ENCODE measurements at places on chromosomes 12 and 14. TPM values are rescaled to one million over a fixed set of nuclear protein-coding genes. Genes with fewer than 3 reads are reported as not detected.

The CD27 gene
- total RNA-seq, result 2.6 TPM

The FLVCR2 gene
- total RNA-seq, result 6.9 TPM

The STYK1 gene
- 13.2 TPM for total RNA-seq

The CPNE6 gene
- total RNA-seq, result 1.5 TPM

DNA sequence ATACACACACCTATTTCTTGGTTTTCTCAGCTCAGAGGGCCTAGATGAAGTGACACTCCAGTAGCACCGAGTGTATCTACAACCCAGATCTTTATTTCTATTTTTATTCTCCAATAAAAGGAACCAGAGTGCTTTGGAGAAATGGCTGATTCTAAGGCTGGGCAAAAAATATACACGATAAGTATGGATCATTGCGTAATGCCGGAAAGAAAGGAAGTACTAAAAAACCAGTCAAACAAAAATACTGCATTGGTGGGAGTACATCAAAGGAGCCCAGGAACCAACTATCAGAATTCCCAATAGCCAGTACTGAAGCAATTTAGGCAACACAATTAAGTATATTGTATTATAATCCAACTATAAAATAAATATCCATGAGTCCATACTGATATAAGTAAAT lies 400.9 kb upstream of the CCDC196 start:
- DNase-seq, result no peak

DNA sequence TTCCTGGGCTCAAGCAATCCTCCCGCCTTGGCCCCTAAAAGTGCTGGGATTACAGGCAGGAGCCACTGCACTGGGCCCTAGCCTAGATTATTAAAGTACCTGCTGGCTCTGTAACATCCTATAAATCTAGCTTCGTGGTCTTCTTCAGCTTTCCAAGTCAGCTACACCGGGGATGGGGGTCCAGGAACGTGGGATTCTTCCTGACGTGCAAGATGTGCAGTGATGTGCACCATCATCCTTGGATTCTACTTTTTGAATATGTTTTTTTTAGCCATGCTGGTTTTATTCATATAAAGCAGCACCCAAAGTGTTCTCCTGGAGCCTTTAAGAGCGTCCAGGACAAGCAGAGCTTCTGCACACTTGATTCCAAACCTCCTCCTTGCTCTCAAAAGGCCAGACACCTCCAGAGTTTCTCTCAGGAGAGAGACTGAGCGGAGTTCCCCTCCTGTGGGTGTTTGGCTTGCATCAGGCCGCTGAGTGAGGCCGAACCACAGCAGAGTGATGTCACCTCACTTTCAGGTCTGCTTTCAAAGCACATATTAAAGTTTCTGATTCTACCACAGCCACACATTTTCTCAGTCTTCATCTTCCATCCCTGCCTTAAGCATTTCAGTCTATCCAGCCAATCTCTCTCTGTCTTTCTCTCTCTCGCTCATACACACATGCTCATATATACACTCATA lies 33.4 kb downstream of the VCPKMT start:
- DNase-seq, result no peak

- DNase-seq, result no peak
Measured at GRCh38 chr14:73662487-73662943, 17.7 kb downstream of the DNAL1 start.

GRCh38 chr14:50344876-50345563 lies 32.9 kb downstream of the DMAC2L start:
- no peak for DNase-seq

DNA sequence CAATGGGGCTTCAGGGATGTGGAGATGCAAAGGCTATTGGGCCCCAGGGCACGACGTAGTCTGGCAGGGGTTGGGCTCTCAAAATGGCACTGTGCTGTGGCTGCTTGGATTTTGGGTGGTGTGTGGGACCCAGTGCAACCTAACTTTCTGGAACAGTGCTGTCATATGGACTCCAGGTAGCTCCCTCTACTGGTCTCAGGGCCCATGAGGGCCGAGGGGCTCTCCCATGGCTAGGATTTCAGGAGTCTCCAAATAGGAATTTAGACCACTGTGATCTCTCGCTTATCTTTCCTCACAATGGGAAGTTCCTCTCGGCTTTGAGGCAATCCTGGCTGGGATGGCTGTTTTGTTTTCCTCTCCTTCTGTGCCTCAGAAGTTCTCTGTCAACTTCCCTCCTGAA lies 68.2 kb upstream of the MUCL1 start:
- no peak for DNase-seq

- DNase-seq, result no peak
Measured at GRCh38 chr12:6340745-6341416, 995 bp downstream of the TNFRSF1A start.

DNA sequence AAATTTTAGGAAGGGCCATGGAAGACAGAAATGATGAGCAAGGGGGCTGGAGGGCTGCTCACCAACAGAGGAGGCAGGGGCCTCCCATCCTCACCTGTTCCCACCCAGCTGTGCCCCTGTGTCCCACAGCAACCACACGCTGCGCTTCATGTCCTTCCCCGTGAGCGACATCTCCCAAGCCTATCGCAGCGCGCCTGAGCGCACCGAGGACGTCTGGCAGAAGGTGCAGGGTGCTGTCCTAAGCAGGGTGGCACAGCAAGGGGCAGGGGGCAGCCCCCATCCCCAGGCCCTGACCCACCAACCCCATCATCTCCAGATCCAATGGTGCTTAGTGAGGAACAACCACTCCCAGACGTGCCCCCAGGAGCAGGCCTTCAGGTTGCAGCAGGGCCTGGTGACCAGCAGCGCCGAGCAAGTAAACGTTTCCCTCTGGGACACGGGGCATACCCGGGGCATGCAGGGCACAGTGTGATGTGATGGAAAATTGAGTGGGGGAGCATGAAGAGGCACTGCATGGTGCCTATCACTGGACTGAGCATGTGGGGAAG lies 8.1 kb downstream of the CARMIL3 start:
- no peak for DNase-seq

Data from ureter (tissue), 1 donor.